ENCODE measurements at places on chromosomes 5 and 9.

DNA sequence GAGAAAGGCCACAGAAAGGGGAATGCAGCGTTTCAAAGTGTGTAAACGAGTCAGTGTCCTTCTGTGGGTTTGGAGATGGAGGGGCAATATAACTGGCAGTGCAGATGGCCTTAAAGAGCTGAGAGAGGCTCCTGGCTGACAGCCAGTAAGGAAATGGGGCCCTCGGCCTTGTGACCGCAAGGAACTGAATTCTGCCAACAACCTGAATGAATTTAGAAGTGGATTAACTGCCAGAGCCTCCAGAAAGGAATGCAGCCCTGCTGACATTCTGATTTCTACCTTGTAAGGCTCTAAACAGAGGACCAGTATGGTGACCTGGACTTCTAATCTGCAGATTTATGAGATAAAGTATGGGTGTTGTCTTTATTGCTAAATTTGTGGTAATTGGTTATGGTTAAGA, 17.5 kb upstream of the NREP start:
- DNase-seq: no peak

GRCh38 chr5:78706381-78706780, 57.8 kb upstream of the LHFPL2 start:
- DNase-seq: no peak

DNA sequence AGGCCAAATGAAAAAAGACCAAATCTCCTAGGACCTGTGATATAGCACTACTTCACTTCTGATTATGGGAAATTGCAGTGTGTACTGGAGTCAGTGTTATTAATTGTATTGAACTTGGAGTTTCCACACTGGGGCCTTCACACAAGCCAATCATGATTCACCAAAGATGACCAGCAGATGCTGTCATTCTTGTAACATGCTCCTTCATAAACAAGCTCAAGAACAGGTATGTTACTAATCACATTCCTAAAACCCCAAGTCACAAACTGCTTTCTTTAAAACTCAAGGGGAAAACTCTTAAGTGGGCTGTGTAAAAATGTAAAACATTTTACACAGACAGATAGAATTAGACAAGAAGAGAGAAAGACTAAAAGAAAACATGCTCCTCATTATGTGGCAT, 5.6 kb downstream of the KLHL3 start:
- no peak for DNase-seq

- DNase-seq: no peak
These were observed 28.8 kb downstream of the FOXD1 start for GRCh38 chr5:73419465-73420390.

GRCh38 chr9:112971415-112971814, 40.6 kb downstream of the ZNF883 start:
- peak; percentile 16 for DNase-seq

DNA sequence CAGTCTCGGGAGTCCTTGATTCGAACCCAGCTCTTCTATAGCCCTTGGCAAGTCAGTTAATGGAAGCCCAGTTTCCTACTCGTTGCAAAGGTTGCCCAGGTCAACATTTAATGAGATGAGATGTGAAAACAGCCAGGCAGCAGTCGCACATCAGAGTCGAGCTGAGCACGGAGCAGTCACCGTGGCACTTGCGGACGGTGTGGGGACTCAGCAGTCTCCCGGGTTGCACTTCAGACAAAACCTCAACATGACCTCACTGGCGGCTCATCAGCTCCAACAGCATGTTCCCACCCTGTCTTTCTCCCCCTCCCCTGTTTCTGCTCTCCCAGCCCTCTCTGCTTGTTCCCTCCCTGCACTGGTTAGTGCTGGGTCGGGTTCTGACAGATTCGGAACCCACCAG, 35.8 kb downstream of the UBE2QL1 start:
- no peak for DNase-seq

GRCh38 chr9:131640438-131641137, 95.3 kb downstream of the PRRT1B start:
- no peak for DNase-seq

DNA sequence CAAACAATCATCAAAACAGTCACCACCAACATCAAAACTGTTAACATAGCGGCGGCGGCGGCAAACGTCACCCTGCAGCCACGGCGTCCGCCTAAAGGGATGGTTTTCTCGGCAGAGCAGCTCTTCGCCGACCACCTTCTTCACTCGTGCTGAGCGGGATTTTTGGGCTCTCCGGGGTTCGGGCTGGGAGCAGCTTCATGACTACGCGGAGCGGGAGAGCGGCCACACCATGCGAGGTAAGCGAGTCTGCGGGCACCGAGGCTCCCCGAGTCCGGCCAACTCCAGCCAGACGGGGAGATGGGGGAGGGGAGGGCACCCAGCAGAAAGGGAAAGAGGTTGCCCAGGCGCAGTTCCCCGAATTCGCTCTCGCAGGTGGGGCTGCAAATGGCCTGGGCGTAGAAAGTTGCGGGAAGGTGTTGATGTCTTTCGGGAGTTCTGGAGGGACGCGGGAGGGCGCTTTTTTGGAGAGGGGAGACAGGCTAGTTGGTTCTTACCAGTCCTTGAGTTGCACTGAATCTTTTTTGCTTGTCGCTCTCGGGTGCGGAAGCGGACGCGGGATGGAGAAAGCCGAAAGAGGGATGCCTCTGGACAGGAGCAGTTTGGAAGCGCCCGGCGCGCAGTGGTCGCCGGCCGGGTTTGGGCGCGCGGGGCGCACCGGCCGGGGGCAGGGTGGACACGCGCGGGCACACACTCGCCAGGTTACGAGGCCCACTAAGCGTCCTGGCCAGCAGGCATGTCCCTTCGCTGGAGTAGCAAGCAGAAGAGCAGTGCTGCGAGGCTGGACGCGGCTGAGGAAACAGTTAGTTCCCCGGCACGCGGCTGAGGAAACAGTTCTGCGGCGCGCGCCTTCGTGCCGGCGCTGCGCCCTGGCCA, 849 bp downstream of the RORB start:
- DNase-seq: no peak

- no peak for DNase-seq
These were observed 98.0 kb upstream of the SARDH start for GRCh38 chr9:133836001-133836758.

Data from NCI-H345 (cell line).